T-helper 17 cell (primary cell): ENCODE measurements at places on chromosomes 1 and 21.

DNA sequence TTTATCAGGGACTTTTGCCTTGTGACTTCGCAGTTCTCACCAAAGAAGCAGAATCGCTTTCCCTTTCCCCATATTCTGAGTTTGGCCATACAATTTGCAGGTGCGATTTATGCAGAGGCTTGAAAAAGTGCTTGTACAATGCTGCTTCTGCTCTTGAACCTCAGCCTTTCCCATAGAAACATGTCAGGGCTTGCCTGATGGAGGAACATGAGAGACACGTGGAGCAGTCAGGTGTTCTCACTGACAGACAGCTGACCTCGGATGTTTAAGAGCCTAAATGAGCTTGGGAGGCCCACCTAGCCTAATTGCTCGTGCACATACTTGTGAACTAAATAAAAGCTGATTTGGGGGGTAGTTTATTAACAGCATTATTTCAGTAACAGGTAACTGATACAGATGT, 290.0 kb downstream of the S1PR1 start:
- no peak for DNase-seq

DNA sequence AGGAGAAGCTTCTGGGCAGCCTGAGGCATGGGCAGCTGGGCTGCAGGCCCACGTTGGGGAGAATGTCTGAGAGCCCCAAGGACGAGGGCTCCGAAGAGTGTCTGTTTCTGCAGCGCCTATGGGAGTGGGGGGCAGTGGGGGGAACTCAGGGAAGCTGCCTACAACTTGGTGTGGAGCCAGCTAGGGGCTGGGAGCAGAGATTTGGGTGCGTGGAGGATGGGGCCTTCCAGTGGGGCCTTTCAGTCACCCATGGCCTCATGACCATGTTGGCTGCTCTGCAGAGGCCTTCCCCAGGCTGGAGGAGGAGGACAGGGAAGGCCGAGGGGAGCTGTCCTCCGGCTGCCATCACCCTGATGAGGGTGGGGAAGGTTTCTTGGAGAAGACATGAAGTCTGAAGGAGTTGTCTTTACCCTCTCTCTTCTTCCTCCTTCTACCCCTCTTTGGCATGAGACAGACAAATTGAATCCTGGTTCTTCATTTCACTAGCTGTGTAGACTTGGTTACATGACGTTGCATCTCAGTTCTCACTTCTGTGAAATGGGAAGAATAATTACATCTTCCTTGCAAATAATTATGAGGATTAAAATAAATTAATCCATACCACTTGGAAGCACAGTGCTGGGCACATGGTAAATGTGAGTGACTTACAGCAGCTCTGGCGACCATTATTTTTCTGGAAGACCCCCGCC, 8.3 kb downstream of the PPFIA4 start:
- no peak for DNase-seq

- DNase-seq = no peak
Observed at GRCh38 chr1:55519937-55520683, 304.9 kb upstream of the USP24 start.

DNA sequence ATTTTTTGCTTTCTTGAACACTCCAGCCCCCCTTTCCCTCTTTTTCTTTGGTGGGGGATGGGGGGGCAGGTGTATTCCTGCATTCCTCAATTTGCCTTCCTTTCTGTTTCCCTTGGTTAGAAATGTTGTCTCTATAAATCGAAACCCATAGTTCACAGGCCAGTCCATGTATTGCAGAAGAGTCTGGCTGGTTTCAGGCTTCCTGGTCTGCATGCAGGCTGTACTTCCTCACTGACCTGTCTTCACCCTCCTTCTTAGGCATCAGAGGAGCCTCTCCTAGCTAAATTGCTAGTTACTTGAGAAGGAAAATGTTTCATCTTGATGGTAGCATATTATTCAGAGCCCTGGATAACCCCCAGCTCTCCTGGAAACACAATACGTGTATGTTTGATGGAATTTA, 140.0 kb downstream of the SPATA46 start:
- DNase-seq = no peak

- no peak for DNase-seq
Observed at GRCh38 chr1:172545396-172546004, 12.6 kb downstream of the SUCO start.

DNA sequence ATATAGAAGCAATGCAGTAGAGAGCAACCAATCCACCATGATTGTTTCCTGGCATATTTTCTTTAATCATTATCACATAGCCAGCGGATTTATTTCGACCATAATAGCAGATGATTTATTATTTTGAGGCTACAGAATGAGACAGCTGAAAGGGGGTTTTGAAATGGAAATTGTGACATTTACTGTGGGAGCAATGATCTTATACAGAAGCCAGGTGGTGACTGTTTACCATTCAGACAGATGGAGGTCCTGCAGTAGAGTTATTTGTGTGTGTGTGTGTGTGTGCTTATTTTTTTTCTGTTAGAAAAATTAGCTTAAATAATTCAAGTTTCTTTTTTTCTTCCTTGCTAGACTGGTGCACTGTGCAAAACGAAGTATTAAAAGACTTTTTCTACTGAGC, 1784.5 kb downstream of the MRPL39 start:
- DNase-seq = no peak

DNA sequence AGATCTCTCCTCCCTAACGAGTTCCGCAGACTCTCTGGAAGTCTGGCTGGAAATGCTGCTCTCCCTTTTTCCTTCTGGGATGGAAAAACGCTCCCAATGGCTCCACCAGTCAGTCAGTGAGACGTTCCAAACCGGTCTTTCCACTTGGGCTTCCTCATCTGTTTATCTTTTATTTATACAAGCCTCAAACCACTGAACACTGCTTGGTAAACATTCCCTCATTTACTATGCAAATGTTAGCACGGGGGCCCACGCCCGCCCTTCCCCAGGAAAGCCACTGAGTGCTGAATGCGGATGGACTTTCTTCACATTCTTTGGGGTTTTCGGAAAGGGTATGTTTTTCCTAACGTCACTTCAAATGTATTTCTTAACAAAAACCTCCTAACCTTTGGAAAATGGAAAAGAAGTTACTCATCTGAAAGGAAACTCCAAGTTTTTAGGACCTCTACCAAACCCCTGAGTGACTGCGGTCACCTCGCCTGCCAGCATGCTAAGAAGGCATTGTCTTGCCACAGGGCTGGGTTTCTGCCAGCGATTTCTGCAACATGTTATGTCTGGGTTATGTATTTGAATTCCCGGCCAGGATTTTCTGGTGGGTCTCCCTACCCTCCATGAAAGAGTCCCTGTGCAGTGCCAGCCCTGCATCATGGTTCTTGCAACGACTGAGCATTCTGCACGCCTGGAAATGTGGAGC, 14.0 kb upstream of the UMODL1 start:
- DNase-seq = no peak

DNA sequence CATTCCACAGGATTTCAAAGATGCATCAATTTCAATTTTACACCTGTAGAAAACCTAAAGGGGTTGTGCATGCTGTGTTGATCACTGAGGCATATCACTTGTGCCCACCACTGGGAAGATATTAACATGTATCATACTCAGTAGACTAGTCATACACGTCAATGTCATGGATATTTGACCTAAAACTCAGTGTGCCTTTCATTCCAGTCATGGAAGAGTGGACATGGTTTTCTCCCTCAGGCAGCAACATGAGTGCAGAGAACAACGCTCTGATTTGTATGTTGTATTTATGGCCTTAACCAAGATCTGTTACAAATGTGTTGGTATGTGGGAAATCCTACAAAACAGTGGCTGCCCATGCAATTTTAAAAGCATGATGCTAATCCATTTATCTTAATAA, 6.1 kb upstream of the C1orf53 start:
- no peak for DNase-seq

DNA sequence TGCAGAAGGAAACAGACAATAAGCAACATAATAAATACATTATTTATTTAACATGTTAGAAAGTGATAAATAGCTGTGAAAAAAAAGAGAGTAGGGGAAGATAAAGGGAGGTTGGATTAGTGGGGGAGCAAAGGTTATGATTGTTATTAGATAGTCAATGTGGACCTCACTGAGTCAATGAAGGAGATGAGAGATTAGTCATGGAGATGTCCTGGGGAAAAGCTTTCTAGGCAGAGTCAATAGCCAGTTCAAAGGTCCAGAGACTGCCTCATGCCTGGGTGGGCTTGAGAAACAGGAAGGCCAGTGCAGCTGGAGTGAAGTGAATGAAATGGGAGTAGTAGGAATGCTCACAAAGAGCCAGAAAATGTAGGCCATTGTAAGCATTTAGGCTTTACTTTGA, 187.1 kb upstream of the CACYBP start:
- no peak for DNase-seq

DNA sequence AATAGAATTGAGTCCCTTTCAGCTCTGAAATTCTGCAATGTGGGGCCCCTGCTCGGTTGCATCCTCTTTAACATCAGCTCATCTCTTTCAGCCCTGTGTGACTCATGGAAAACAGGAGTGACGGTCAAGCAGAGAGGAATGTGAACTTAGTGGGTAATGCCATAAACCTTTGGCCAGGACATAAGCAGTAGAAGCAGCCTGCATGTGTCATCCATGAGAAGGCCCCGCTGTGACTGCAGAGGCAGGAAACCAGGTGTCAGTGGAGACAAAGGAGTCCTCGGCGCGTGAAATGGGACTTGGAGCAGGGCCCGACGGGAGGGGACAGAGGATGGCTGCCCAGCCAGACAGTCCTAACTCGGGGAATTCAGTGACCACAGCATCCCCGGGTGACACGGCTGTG, 21.1 kb upstream of the EPHB2 start:
- no peak for DNase-seq

DNA sequence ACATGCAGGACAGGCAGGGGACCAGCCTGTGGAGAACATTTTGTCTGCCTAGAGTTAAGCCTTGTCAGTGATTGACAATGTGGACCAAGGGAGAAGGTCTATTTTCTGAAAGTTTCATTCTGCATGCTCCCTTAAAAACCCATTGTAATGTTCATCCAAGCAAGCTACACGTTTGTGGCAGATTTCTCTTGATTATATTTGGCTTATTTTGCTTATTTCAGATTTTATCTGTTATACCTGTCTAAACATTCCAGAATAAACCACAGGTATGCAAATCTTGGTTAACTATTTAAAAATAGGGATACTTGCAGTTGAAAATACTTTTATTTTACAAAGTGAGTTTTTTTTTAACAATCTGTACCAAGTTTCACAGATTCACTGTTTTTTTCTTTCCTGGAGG, 78.2 kb upstream of the F3 start:
- DNase-seq = no peak

DNA sequence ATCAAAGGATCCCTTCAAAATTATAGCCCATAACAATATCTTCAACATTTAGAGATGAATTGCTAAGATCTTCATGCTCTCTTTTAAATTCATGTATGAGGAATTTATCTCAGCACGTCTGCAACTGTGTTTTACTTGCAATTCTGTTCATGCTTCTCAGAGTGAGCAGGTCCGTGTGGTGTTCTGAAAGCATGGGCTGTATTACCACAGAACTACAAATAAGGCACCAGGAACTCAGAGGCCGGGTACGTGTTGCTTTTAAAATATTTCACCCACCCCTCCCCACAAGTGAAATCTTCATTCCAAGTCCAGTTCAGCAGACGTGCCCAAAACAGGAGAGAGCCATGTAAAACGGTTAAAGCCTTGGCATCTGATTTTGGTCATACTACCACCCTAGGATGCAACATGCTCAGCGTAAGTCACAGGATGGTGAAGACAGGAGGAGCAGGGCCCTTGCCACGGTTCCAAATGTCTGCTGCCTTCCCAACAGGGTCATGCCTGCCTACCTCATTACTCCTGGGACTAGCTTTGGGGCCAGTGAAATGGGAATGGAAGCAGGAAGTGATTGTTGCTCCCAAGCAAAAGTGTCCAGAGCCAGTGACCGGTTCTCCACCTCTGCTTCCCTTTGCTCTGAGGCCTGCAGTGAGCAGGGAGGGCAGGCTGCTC, 133.7 kb downstream of the PTPN14 start:
- no peak for DNase-seq

GRCh38 chr1:185063719-185064118, 18.4 kb downstream of the RNF2 start:
- DNase-seq = no peak

DNA sequence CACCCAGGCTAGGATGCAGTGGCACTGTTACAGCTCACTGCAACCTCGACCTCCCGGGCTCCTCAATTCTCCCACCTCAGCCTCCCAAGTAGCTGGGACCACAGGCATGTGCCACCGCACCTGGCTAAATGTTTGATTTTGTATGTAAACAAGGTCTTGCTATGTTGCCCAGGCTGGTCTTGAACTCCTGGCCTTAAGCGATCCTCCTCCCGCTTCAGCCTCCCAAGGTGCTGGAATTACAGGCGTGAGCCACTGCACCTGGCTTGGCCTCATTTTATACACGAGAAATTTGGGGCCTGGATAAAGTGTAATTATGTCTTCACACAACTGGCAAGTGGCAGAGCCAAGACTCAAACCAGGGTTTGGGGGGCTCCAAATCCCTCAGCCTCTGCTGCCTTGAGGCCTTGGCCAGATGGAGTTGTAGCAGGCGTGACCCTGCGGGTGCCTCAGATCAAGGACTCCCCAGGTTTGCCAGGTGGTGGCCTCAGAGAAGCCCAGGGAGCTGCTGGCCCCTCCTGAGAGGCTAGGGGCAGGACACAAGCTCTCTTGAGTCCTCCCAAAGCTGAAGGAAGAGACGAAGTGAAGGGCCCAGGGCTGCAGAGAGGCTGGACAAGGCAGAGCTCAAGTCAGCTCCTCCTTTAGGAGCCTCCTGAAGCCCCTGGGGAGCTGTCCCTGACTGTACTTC, 61.7 kb downstream of the MDM4 start:
- no peak for DNase-seq

DNA sequence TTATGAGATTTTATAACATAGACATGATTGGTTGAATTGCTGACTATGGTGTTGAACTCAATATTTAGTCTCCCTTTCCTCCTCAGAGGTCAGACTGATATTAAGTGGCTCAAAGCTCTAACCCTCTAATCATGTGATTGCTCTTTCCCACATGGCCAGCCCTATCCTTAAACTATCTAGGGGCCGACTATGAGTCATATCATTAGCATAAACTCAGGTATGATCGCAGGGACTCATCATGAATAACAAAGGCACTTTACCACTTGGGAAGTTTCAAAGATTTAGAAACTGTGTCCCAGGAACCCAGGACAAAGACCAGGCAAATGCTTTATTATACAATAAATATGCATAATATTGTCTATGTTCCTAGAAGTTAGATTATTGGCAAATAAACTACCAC, 894.6 kb upstream of the NEGR1 start:
- no peak for DNase-seq

GRCh38 chr1:199716729-199717128, 310.8 kb upstream of the NR5A2 start:
- DNase-seq = no peak

DNA sequence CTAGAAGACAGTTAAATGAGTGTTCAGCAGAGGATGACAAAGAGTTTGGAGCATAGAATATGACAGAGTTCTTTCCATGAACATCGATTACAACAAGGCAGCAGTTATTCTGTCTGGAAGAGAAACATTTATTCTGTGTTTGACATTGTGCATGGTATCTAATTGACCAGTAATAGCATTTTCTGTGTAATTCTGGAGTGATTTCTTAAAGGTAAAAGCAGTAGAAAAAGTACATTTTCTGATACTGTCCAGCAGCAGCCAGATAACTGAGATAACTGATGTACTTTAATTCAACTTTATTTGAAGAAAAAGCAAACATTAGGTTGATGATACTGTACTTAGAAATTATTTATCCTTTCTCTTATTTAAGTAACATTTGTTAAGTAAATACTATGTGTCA, 497.1 kb downstream of the AGBL4 start:
- DNase-seq = no peak

DNA sequence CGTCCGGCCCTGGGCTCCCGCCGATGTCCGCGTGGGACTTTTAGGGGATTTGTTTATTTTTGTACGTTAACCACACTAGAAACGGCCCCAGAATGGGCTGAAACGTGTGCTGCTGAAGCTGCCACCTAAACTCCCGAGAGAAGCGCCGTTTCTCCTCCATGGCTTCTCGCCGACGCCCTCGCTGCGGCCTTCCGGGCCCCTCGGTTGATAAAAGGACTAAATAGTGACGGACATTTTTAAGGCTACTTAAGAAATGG, 678 bp upstream of the PTTG1IP start:
- no peak for DNase-seq
